ENCODE measurements at places on chromosomes 1 and 21.

DNA sequence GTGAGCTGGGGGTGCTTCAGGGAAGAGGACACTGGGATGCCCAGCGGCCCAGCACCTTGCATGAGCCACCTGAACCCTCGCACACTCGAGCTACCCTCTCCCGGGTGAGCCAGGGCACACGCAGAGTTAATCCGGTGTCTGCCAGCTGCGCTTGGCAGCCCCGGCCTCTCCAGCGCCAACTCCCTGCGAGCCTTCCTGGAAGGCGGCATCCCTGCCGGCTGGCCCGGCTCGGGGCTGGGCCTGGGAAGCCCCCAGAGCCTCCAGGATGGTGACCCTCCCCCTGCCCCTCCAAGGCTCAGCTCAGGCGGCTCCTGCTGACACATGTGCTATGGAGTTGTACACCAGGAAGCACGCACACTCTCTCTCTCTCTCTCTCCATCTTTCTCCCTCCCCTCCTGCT, 48.7 kb downstream of the RAP1GAP start:
- DNase-seq: peak; percentile 60

DNA sequence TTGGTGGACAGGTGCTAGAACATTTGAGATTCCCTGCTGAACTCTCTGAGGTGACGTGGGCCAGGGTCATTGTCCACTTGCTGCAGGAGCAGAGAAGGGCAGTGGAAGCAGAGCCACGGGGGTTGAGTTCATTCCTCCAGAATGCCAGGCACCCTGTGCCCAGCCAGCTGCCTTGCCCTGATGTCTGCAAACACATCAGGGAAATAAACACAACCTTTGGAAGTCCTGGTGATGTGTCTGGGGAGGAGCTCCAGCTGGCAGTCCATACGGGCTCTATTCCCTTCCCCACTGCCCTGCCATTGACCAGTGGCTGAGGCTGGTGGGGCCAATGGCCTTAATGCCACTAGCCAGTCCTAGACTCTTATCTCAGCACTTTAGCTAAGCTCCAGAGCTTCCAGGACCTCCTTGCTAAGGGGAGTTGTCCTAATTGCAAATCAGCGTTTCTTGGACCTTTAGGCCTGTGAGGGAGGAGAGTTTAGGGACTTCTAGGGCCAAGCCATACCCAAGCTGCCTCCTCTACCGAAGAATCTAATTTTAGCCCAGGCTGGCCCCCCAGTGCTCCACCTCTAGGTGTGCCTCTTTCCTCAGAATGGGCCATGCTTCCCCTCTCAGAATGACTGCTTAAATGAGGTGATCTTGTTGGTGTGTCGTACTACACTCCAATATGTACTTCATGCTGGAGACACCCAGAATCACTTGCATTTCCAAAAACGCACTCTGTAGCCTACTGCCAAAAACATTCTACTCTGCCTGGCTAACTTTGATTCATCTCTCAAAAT, 25.9 kb upstream of the MFSD2A start:
- no peak for DNase-seq

DNA sequence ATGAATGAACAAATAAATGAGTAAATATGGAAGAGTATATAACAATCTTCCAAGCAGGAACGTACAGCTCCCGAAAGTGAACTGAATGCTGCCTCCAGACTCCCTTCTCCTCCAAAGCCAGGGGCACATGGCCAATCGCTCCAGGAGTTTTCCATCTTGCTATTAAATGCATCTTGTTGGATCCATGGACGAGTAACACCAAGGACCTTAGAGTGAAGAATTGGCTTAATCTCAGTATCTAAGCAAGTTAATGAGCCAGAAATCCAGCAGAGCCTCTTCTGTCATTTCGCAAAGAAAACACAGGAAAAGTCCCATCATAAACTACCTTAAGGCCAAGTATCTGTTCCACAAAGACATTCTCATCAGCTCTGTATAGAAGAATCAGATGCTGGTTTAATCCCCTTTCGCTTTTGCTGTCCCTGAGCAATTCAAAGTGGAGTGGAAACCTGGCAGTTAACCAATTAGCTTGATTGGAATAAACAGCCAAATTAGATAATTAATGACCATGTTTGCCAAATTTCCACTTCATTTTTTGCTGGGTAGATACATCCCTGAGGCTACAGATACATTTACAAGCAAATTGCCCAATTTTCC, 116.0 kb downstream of the MIS18A start:
- DNase-seq: no peak

DNA sequence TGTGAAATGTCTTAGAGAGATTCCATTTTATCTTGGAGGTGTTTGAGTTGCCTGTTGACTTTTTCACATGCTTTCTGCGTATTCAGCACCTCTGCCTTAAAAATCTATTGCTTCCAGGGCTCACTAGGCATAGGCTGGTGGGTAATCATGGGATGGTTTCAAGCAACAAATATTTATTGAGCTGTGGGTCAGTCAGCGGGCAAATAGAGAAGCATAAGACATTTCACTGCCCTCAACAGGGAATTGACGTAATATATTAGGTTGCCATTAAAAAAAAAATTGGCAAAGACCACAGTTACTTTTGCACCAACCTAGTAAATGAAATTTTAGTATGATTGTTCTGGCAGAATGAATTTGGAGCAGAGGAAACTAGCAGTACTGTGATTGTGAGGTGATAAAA, 44.3 kb upstream of the NBL1 start:
- no peak for DNase-seq

DNA sequence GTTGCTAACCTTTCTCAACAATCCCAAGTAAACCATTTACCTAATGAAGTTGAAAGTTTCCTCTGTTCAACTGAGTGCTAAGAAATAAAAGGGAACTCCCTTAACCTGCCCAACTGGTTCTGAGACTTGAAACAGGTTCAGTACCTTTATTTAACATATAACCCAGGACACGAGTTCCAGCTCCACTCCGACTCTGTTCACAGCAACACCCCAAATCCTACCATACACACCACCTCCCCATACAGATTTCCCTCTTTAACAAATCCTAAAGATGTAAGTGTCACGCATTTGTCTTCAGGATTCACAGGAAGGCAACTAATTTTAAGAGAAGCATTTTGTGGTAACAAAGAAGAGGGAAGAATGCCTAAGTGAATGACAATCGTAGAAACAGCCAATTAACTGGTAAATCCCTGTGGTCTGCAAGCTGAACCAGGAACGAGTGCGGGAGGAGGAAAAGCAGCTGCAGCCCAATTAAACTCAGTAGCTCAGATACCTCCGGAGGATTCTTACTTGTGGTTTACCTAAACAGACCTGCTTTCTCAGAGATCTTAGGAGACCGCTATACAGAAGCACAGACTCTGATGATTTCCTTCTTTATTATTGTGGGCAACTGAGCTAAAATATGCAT, 134.5 kb upstream of the MAGI3 start:
- no peak for DNase-seq

GRCh38 chr1:14652840-14653239, 54.4 kb downstream of the KAZN start:
- DNase-seq: no peak

DNA sequence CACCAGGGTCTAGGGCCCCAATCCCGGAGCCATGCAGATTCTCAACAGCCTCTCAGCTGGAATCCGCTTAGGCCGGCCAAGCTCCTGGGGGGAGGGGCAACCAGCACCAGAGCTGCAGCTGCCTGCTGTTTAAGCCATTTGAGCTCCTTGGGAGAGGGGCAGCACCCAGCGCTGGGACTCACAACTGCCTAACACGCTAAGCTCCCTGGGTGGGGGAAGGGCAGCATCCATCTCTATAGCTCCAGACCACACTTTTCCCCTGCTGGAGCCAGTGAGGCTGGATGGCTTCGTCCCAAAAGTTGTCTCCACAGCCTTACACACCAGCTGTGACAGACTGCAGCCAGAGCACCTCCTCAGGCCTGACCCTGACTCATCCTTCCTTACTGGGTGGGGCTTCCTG, 6.9 kb upstream of the PTGFR start:
- DNase-seq: no peak

GRCh38 chr1:218376722-218377121, 31.6 kb downstream of the TGFB2 start:
- DNase-seq: no peak

- DNase-seq: no peak
Measured at GRCh38 chr1:48547561-48548220, 75.7 kb upstream of the SPATA6 start.

DNA sequence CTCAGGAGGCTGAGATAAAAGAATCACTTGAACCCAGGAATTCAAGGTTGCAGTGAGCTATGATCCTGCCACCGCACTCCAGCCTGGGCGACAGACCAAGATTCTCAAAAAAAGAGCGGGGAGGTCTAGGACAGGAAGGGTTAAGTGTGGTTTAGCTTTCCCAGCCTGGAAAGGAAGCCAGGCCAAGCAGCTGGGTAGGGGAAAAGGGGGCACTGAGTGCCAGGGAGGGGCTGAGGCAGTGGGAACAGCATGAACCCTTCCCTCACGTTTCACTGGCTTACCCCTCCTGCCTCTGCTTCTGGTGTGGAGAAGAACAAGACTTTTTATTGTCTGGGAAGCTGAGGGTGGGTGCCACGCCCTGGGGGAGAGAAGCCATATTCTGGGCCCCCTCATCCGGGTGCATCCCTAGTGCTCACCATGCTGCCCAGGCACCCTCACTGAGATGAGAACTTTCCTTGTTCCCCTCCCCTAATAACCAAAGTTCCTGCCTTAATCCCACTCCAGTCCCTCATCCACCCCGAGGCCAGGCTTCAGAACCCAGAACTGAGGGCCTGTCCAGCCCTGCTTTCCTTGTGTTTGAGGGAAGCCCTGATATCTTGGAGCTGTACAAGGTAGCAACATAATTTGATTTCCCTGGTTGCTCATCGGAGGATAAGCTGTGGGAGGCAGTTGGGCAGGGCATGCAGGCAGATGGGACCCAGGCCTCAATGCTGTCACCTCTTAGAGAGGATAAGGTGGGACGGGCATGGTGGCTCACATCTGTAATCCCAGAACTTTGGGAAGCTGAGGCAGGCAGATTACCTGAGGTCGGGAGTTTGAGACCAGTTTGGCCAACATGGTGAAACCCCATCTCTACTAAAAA, 2.0 kb upstream of the LMNA start:
- no peak for DNase-seq

- no peak for DNase-seq
Measured at GRCh38 chr21:39439232-39439631, 6.3 kb downstream of the LCA5L start.

DNA sequence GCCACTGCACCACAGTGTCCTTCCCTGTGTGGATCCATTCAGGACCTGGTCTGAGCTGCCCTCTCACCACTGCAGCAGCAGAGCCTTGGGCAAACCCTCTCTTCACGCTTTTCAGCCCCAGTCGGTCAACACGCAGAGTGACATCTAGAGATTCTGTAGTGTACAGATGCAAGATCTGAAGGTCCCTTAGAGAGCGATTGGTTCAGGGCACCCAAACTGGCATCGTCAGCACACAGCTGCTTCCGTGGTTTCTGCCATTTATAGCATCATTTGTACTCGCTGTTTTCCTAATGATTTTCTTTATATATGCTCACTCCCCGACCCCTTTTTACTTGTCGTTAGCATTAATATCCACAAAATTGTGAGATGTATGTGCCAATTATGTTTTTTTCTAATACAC, 1.5 kb upstream of the ASCL5 start:
- DNase-seq: no peak

DNA sequence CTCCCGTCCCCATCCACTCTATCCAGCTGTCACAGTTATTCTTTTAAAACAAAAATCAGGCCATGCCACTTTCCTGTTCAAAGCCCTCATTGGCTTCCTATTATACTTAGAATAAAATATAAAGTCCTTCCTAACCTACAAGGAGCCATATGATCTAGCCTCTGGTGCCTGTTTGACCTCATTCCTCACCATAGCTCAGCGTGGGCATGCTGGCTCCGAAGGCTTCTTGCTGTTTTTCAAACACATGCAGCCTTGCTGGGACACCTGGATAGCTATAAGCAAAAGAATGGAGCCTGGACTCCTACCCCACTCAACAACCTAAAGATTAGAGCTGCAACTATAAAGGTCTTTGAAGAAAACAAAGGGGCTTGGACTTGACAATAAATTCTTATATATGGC, 23.7 kb downstream of the DHCR24 start:
- DNase-seq: no peak

DNA sequence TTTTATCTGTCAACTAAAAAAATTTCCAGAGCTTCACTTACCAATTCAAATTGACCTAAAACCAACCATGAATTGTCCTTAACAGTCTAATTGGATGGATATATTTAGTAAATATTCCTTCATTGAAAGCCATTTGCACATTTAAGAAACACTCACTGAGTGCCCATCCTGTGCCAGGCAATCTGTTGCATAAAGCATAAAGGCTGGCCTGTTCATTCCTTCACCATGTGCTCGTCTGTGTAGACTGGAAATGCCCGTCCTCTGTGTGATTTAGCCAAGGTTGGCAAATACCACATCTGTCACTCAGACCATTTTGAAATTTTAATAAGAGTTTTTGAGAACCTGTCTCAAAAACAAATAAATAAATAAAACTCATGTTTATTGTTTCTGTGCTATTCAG, 57.1 kb downstream of the ZNF684 start:
- no peak for DNase-seq

DNA sequence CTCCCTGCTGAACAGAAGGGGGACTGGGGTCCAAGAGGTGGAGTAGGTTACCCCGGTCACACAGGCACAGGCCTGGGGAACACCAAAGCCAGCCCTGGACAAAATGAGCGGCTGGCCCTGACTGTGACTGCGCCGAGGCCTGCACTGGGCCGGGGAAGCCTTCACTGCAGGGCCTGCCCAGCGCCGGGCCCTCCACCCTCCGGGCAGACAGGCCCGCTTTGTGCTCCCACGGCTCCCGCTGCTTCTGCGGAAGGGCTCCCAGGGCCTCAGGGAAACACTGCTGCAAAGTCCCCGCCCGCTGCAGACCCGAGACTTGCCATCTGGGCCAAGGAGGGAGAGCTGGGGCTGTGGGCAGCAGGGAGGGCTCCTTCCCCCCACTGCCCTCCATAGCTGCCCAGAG, 35.3 kb downstream of the MEGF6 start:
- DNase-seq: no peak

DNA sequence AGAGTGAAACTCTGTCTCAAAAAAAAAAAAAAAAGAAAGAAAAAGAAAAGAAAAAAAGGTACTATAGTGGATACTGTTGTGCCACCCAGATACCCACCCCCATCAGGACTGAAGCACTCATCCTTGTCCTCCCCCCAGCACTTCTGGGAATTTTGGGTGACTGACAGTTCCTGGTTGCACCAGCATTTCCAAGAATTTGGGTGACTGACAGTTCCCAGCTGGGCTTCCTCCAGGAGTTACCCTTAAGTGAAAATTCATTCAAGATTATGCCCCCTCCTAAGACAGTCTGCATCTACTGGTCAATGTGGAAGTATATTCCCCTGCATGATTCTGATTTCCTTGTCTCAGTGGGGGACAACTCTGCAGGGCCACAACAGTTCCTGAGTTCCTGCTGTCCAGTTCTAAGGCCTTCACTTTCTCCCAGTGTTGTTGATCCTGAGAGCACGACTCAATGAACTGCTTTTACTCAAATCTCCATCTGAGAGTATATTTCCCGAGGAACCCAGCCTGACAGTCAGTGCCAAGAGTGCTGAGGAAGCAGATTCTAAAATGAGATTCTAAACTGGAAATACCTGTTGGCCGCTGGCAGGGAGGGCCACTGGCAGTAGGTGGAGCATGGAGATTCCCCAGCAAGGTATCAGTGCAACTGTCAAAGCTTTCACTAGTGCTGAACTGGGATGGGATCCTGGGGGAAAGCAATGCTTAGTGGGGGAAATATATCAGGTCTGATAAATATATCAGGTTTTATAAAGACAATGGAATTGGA, 18.5 kb downstream of the RIIAD1 start:
- no peak for DNase-seq

Data from NCI-H1092 treated with DMSO at 0.1 percent for 48 hours (cell line).